ENCODE measurements at places on chromosomes 2 and 18.

DNA sequence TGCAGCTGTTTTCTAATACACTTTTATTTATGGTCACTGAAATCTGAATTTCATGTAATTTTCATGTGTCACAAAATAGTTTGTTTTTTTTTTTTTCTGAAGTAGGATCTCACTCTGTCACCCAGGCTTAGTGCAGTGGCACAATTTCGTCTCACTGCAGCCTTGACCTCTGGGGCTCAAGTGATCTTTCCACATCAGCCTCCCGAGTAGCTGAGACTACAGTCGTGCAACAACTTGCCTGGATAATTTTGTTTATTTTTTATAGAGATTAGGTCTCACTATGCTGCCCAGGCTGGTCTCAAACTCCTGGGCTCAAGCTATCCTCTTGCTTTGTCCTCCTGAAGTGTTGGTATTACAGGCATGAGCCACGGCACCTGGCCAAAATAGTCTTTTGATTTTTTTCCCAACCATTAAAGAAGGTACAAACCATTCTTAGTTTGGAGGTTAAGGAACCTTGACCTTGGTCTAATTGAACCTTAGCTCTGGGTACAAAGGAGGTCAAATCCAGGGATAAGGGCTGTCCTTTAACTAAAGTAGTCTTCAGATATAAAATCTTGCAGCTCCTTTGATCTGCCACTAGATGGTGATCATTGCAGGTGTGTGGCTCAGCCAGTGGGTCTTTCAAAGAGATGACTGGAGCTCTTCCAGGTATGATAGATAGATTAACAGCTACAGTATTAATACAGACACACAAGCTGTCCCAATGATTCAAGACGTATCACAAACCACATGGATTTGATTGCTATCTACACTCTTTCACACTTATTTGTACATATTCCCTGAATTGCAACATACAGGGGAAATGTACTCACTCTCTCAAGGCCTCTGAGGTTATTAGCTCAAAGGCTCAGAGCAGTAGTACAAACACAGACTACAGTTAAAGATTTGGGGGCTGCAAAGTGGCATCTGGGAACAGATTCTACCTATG lies 4.7 kb upstream of the KRCC1 start:
- peak; percentile 56 for DNase-seq

DNA sequence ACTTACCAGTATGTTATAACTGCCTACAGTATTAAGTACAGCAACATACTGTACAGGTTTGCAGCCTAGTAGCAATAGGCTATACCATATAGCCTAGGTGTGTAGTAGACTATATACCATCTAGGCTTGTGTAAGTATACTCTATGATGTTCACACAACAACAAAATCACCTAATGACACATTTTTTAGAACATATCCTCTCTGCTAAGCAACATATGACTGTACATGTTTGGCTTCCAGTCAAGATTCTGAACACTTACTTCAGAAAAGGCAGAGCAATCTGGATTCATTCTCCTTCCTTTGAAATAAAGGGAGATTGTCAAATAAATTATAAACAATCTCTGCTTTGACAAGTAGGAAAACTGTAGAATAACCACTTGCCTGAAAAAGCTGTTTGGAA lies 81.8 kb downstream of the EXOC6B start:
- DNase-seq: no peak

- DNase-seq: no peak
Measured at GRCh38 chr2:143841935-143842334, 678.0 kb downstream of the ZEB2 start.

DNA sequence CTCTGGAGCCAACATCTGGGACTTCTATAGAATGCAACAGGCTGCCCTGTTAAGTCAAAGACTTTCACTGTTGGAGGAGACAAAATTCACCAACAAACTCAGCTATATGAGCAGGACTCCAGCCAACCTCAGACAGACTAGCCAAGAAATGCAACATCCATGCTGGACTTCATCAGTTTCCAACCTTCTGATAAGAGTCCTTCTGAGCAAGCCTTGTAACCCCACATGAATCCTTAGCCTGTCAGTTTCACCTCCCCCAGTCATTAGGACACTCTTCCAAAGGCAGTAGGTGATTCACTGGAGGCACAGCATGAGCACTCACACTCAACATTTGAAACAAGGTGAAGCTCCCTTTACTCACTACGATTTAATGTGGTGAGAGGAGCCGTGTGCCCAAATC lies 5.8 kb downstream of the TBC1D8 start:
- DNase-seq: no peak

- no peak for DNase-seq
Measured at GRCh38 chr2:239804161-239805042, 220.7 kb downstream of the NDUFA10 start.

DNA sequence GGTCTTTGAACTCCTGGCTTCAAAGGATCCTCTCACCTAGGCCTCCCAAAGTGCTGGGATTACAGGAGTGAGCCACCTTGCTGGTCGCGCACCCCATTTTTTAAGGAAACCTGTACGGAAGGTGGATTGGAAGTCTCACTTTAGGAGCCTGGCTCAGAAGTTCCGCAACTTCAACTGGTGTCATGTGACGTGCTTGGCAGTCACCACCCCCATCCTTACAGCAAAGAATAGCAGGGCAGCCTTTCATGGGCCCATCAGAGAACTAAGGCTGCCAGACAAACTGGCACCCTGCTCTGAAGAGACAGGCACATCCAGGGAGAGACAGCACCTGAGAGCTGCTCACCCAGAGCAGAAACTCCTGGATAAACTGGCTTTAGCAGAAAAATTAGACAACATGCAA lies 3.3 kb upstream of the SLC66A2 start:
- no peak for DNase-seq

DNA sequence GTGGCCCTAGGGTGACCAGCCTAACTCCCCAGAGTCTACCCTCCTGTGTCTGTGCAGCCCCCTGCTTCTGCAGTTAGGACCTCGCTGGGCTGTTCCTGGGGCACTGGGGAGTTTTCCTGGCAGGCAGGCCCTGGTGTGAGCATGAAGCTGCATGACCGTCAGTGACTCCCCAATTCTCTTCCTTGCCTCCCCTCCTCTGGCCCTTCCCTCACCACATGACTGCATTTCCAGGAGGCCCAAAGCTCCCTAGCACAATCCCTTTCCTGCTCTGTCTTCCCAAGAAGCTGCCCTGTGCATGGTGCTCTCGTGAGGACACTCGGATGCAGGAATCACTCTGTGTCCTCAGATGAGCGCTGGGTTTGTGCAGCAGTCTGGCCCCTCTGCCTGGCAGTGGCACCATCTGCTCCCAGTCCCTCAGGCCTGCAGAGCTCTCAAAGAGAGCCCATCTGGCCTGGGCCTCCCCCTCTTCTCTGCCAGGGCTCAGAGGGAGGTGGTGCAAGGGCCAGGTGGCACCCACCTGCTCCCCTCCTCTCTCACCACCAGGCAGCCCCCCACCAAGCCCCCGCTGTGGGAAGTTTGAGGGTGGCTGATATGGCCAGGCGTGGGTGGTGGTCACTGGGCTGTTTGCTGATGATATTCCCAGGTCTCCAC lies 125.6 kb upstream of the HS6ST1 start:
- no peak for DNase-seq

DNA sequence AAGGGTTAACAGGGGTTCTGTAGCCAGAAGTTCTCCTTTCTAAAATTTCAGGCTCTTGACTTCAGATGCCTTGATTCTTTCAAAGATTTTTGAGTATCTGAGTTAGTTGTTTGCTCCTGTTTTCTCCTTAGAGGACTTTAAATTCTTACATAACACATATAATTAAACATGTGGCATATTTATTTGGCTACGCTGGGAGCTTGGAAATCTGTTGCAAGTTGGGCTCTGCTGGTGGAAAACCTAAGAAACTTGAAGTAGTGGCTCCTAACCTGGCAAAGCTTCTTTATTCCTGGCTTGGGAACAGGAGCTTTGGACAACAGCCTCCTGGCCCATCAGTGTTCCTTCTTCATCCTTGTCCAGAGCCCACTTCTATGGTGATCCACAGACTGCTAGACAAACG lies 72.6 kb downstream of the VIT start:
- DNase-seq: no peak

DNA sequence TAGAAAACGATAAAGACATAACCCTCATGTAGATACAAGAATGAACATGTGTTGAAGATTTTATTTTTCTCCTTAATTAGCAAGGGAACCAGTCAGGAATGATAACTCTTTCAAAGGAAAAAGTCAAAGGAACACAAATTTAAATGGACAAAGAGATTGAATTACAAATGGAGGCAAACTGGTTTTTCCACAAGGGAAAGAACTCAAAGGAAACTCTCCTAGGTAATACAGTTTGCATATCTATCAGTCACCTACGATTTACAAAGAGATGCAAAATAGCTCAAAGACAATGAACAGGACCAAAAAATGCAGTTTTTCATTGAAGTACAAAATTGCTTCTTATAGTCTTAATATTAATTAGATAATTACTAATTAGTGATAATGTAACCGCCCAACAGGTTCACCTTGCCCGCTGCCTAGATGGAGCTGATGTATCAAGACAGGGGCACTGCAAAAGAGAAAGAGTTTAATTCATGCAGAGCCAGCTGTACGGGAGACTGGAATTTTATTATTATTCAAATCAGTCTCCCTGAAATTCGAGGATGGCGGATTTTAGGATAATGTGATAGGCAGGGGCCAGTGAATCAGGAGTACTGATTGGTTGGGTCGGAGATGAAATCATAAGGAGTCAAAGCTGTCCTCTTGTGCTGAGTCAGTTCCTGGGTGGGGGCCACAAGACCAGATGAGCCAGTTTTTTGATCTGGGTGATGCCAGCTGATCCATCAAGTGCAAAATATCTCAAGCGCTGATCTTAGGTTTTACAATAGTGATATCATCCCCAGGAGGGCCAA lies 151.0 kb downstream of the TMEM17 start:
- no peak for DNase-seq

- DNase-seq: no peak
Measured at GRCh38 chr18:23207191-23207955, 72.1 kb downstream of the CABLES1 start.

GRCh38 chr2:75729861-75730260 lies 19.1 kb upstream of the GCFC2 start:
- no peak for DNase-seq

- DNase-seq: peak; percentile 8
Measured at GRCh38 chr2:109702250-109702985, 88.3 kb downstream of the SOWAHC start.

GRCh38 chr18:62989195-62989594 lies 273.9 kb downstream of the PHLPP1 start:
- no peak for DNase-seq

DNA sequence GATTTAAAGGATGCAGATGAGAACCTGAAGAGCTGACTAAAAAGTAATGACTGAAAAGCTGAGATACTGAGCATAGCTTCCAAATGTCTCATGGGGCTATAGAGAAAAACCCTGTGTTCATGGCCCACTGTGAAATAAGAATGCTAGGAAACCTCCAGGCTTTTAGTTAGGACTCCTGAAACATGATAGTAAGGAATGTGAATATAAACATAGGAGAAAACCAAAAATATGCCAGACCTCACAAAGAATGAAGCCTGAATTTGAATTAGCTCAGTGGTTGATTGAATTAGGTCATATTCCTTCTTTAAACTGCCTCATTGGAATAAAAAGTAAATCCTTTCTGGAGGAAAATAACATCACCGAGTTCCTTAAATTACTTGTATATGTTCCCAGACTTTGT lies 194.5 kb upstream of the NXPH2 start:
- no peak for DNase-seq

DNA sequence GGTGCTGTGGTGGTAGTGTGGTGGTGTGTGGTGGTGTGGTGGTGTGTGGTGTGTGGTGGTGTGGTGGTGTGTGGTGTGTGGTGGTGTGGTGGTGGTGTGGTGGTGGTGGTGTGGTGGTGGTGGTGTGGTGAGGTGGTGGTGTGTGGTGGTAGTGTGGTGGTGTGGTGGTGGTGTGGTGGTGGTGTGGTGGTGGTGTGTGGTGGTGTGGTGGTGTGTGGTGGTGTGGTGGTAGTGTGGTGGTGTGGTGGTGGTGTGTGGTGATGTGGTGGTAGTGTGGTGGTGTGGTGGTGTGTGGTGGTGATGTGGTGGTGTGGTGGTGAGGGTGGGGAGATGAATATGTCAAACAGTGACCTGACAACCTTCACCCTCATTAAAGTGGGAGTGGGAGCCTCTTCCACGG lies 55.6 kb upstream of the DLGAP1 start:
- DNase-seq: no peak

GRCh38 chr2:33212151-33212550 lies 264.3 kb upstream of the RASGRP3 start:
- DNase-seq: no peak

GRCh38 chr2:215119847-215120246 lies 18.6 kb downstream of the ABCA12 start:
- DNase-seq: no peak

GRCh38 chr18:37222354-37222998 lies 343.1 kb downstream of the CELF4 start:
- no peak for DNase-seq

DNA sequence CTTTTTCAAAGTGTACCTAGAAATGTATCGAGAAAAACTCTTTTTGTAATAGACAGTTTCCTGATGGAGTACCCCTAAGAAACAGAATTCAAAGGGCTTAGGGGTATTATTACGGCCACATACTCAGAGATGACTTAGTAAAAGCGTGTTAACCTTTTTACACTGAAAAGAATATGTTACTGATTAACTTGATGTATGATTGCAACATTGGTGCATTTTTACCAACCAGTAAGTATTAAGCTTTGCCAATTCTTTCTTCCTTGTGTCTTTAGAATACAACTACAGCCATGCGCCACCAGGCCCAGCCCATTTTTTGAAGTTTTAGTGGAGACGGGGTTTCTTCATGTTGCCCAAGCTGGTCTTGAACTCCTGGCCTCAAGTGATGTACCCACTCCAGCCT lies 1997.0 kb upstream of the LRRTM1 start:
- no peak for DNase-seq

DNA sequence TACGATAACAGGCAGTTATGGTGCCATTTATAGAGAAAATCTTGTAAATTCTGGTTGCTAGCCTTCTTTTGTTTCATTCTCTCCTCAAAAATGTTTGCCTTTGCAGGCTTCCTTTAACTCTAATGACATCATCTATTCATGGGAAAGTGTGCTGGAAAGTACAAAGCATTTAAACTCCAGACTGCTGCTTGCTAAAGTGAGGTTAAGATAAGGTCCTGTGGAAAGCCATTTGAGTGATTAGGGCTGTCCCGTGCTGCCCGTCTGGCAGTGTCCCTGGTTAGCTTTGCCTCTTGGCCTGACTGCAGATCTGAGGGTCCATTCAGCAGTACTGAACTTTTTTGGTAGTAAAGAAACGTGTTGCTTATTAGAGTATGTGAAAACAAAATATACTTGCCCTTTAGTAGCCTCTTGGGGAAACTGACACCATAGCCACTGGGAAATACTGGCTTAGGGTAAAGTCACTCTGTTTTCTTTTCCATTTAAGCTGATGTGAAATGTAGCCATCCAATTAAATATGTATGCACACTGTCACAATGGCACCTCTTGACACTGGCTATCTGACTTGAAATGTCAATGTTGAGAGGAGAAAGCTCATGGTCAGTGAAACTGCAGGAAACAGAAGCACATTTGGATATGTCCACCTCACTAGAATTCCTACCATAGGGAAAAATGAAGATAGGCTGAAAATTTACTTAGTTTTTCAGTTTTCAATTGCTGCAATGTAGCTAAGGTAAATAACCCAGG lies 321.5 kb downstream of the SLC8A1 start:
- no peak for DNase-seq
